AG10803 (cell line): ENCODE measurements at places on chromosomes 2 and 18.

- DNase-seq, result no peak
Measured at GRCh38 chr18:49837889-49838288, 24.6 kb upstream of the ACAA2 start.

GRCh38 chr2:1769703-1770422, 25.5 kb upstream of the PXDN start:
- DNase-seq, result peak; percentile 36

DNA sequence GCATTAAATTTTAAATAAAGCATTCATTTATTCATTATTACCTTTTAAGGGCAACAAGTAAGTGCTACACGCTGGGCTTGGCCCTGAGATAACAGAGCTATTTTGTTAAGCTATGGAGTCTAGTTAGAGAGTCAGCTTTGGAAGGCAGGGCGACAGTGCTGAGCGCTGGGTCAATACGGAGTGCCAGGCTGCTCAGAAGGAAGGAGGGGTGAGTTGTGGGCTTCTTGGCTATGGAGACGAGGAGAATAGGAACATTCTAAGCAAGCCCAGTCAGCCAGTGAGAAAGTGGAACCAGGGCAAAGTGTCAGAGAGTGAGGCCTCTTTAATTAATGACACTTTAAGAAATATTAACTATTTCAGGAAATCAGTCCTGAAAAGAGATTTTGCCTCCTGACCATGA, 288.4 kb downstream of the LRRTM1 start:
- no peak for DNase-seq

DNA sequence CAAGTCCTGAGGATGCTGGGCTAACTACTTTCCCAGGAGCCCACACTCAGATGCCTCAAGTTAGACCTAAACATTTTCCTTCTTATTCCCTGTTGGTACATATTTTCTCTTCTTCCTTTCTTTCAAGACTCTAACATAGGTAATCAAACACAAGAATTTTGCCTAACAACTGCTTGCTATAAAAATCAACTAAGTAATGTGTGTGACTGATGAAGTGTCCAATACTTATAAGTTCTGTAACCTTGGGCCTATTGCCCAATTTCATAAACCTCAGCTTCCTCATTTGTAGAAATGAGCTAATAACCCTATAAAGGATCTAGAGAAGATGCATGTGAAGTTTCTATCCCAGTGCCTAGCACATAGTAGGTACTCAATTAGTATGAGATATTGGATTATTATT, 31.6 kb upstream of the PIK3C3 start:
- DNase-seq, result no peak

DNA sequence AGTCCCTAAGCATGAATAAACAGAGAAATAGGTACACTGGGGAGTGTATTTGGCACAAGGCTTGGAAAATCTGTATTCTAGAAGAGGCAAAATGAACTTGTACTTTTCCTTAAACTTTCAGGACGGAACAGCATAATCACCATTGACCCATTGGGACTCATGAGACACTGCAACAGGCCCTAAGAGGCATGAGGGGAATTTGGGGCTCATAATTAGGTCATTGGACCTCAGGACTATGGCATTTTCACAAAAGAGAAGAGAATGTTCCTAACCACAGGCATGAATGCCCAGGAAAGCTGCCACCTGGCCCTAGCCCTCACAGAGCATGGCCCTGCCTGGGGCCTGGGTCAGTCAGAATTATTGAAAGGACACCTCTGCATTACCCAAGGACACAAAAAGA, 67.9 kb upstream of the PIK3C3 start:
- peak; percentile 18 for DNase-seq

- DNase-seq, result no peak
Measured at GRCh38 chr2:218123986-218124385, 1.8 kb upstream of the CXCR2 start.

DNA sequence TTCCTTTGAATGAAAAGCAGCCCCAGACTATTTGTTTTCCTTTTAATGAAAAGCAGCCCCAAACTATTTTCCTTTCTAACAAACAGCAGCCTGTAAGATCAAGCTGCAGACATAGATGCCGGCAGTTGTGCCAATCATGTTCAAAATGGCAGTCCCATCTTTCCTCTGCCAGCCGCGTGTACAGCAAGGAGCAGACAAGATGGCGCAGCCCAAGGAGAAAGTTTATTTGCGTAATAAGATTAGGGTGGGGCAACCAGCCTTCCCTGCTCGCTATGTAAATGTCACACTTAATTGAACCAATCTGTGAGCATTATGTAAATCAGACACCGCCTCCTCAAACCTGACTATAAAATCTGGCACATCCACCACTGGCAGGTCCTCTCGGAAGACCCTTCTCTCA, 226.0 kb downstream of the TGIF1 start:
- DNase-seq, result peak; percentile 28

GRCh38 chr2:110157153-110157793, 41.7 kb upstream of the MALL start:
- DNase-seq, result peak; percentile 64

DNA sequence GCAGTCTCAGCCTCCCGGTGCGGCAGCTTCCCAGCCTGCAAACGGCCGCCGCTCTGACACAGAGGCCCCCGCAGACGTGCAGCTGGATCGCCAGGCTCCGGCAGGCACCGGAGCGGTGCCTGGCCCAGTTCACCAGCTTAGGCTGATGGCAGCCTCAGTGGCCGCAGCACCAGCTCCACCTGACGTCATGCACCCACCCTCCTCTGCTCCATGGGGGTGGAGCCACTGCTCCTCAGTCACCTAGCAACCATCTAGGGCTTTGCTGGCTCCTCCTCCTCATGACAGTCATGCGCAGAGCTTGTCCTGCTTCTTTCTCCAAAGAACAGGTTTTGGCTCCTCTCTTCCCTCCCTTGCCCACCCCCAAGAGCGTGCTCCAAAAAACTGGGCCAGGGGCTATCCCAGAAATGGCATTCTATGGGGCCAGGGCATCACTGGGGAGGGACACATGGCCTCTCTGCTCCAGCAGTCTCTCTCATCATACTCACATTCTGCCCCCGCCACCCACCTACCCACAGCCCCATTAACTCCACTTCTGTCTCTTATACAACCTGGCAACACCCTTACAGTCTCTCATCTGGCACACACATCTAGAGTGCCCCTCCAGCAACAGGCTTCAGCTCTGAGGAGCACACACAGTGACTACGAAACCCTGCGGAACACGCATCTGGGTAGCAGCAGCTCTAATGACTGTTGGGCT, 5.5 kb downstream of the DCTN1 start:
- DNase-seq, result peak; percentile 44

GRCh38 chr2:224492531-224492930, 90.6 kb upstream of the FAM124B start:
- DNase-seq, result no peak

DNA sequence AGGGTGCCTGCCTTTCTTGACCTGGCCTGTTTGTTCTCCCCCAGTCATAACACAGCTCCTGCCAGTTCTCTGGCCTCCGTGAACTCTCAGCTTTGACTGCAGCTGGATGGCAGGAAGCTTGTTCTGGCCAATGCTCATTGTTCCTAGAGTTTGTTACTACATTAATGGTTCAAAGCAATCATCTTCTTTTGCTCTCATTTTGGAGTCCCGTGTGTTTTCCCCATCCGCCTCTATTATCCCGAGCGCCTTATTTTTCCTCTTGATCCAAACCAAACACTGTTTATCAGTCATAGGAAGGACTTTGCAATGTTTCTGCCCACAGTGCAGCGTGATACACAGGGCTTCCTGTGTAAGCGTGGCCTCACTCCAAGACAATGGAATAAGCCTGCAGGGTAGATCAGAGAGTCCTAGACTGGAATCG, 184.3 kb upstream of the APCDD1 start:
- DNase-seq, result peak; percentile 34

- peak; percentile 69 for DNase-seq
Measured at GRCh38 chr18:68660354-68661183, 54.3 kb downstream of the TMX3 start.

- no peak for DNase-seq
Measured at GRCh38 chr2:211479536-211480150, 923.2 kb downstream of the CPS1 start.

GRCh38 chr18:5198311-5198710, 1.3 kb upstream of the AKAIN1 start:
- no peak for DNase-seq

DNA sequence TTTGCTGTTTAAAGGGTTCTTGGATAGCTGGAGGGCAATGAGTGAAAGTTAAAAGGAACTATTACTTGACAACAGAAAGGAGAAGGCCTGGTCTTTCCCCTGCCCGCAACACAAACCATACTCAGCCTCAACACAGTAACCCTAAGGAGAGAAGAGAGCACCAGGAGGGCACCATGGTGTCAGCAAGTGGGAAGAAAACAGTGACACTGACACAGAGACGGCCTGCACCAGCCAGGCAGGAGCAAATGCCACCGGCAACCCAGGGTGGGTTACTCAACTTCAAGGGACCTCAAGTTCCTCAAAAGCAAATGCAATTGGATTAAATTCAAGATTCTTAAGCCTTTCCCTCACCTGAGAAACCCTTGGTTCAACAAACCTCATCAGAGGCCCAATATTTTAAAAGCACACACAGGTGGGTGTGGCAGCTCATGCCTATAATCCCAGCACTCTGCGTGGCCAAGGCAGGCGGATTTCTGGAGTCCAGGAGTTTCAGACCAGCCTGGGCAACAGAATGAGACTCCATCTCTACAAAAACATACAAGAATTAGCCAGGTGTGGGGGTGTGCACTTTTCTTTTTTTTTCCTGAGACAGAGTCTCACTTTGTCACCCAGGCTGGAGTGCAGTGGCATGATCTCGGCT, 52.3 kb downstream of the TFCP2L1 start:
- no peak for DNase-seq

GRCh38 chr2:222451224-222451674, 26.9 kb downstream of the SGPP2 start:
- peak; percentile 47 for DNase-seq

- no peak for DNase-seq
Measured at GRCh38 chr2:167480986-167481309, 592.7 kb downstream of the XIRP2 start.

DNA sequence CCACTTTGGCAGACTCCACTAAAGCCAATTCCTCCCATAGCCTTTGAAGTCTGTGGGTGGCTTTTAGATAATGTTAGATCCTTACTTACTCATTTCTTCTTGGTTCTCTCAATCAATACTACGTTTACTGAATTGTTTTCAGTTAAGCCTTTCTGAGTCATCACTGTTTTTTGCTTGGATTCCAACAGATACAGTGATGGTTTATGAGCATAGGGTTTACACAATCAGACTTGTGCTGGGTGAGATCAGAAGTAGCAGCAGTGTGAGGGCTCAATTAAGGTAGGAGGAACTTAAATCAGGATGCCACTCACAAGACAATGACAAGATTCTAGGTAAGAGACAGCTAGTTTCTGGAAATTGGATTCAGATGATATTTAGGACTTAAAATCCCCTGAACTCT, 297.7 kb upstream of the DOK6 start:
- peak; percentile 0 for DNase-seq

GRCh38 chr2:84126084-84126483, 333.0 kb downstream of the SUCLG1 start:
- DNase-seq, result no peak

GRCh38 chr2:99691926-99692325, 202.1 kb upstream of the REV1 start:
- DNase-seq, result no peak

- peak; percentile 72 for DNase-seq
Measured at GRCh38 chr18:9705183-9705829, 2.8 kb upstream of the RAB31 start.

- DNase-seq, result no peak
Measured at GRCh38 chr2:88110830-88111229, 17.0 kb downstream of the FABP1 start.

DNA sequence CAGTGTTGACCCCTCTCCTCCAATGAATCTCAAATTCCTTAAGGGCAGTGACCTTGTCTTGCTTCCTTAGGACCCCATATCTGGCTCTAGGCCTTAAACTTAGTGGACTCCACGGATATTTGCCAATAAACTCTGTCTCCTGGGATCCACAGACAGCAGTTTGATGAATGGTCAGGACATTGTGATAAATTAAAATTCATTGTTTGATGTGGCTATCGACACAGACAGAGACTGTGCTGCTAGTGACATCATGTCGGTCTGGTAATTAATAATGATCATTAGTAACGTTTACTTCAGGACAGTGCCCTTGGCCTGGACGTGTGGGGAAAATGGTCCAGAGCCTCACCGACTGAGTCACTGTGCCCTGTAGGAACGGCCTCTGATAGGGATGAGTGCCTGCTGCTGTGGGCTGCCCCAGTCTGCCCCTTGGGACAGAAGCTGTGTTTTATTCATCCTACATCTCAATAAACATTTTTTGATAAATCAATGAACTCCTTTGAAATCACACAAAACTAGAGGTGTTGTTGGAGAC, 5.2 kb upstream of the SLC35F6 start:
- no peak for DNase-seq

GRCh38 chr2:74564222-74564621, 9.7 kb downstream of the DOK1 start:
- DNase-seq, result peak; percentile 38

DNA sequence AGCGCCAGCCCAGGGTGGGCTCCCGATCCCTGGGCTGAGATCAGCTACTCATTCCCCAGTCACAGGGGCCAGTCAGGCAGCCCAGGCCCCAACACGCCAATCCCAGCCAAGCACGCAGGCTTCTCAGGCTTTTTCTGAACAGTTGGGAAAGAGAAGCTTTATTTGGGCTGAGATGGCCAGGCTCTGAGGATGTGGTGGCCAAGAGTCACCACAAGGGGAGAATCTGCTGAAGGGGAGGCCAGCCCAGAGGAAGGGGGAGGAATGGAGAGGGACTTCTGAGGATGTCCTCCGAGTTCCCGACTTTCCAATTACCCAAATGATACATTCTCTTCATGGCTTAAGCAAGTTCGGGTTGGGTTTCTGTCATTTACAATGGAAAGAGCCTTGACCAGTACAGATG, 2.8 kb upstream of the DIPK1C start:
- DNase-seq, result no peak

- no peak for DNase-seq
Measured at GRCh38 chr2:230317366-230317765, 9.6 kb upstream of the SP140L start.

DNA sequence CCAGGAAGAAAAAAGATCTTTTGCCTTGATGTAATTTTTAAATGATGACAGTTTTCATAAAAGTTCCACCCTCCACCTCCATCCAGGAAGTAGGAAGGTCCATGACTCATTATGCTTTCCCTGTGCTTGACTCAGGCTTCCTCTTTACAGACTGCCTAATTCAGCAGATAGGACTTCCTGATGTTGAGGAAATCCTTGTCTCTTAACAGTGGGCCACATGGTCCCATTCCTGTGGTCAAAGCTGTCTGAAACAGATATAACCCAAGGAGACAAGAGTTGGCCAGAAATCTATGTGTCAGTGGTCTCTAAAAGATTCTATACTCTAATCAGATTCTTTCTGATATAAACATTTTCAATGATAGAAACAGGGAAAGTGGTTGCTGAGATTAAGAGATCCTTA, 119.1 kb downstream of the BAZ2B start:
- DNase-seq, result peak; percentile 79

- DNase-seq, result no peak
Measured at GRCh38 chr2:176986487-176986886, 226.1 kb upstream of the HNRNPA3 start.

GRCh38 chr18:68221111-68221724, 493.7 kb downstream of the TMX3 start:
- DNase-seq, result peak; percentile 67

GRCh38 chr18:39959839-39960238, 1995.2 kb upstream of the PIK3C3 start:
- no peak for DNase-seq
